NCI-H69 (cell line): ENCODE measurements at places on chromosomes 13 and 19.

- DNase-seq = no peak
Measured at GRCh38 chr13:20126541-20127261, 34.2 kb downstream of the GJA3 start.

- no peak for DNase-seq
Measured at GRCh38 chr19:20791806-20792205, 15.7 kb downstream of the ZNF66 start.

- peak; percentile 72 for DNase-seq
Measured at GRCh38 chr19:679418-680286, 3.5 kb downstream of the FSTL3 start.

GRCh38 chr19:16416991-16417390 is 54.8 kb downstream of the EPS15L1 start:
- no peak for DNase-seq

DNA sequence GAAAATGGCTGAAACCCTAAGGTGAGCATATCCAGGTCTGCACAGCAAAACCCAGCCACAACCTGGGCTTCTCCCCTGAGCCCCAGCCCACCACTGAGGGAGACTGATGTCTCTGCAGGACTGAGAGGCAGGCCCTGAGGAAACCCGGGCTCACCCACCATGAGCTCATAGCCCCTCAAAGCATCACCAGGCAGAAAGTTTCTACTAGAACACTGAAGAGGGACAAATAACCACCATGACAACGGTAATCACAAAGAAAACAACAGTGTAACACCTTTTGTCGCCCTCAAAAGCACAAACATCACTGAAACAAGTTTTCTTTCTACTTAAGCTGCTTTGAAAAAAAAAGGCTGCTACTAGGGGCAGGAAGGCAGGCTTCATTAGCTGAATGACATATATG is 29.8 kb downstream of the TSHZ3 start:
- no peak for DNase-seq

GRCh38 chr13:113759525-113760137 is 605 bp downstream of the TMEM255B start:
- DNase-seq = peak; percentile 56

- DNase-seq = peak; percentile 7
Measured at GRCh38 chr13:74187564-74187963, 53.4 kb upstream of the KLF12 start.

- DNase-seq = no peak
Measured at GRCh38 chr13:73065036-73065435, 6.2 kb downstream of the KLF5 start.

GRCh38 chr19:1064661-1065605 is 2.0 kb upstream of the ARHGAP45 start:
- DNase-seq = peak; percentile 82

GRCh38 chr19:18385675-18386542 is at the start of gene GDF15:
Gene GDF15, plus strand, starts transcription at chr19:18386158. Its CDS starts 32 bp downstream, at chr19:18386190.
- DNase-seq = peak; percentile 87

DNA sequence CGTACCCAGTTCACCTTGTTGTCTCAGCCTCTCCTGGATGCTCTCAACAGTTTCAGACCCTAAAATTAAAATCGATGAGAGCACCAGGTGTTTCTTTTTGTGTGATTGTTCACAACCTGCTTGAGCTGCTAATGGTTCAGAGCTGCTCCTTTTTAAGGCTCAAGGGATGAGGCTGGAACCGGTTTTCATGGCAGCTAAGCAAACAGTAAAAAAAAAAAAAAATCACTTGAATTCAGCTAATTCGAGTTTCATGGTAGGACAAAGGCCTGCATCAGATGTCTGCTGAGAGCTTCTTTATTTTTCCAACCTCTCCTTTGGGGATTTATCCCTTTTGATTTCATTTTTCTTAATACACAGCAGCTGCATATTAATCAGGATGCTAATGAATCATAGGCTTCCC is 6.5 kb downstream of the SYCE2 start:
- DNase-seq = peak; percentile 92

DNA sequence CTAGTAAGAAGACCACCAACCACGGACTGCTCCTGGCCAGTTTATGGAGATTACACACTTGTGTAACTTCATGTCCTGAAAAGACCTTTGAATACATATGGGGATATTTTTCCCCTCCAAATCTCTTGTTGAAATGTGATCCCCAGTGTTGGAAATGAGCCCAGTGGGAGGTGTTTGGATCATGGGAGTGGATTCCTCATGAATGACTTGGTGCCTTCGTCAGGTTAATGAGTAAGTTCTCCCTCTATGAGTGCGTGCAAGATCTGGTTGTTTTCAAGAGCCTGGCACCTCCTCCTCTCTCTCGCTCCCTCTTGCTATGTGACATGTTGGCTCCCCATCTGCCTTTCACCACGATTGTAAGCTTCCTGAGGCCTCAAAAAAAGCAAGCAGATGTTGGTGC is 769.0 kb upstream of the SLITRK1 start:
- peak; percentile 3 for DNase-seq

DNA sequence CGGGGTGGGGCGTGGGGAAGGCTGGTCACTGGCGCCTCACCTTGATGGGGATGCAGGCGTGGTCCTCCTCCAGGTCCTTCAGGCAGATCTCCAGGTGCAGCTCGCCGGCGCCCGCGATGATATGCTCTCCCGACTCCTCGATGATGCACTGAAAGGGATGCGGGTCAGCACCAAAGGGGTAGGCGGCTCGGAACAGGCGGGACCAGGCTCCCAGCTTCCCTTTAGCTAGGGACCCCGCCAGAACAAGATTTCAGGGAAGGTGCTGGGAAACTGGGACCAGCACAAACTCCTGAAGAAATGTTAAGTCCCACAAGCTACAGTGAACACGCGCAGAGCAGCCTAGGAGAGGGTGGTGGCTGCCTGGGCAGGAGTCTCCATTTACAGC is 6.0 kb downstream of the EEF2 start:
- DNase-seq = no peak

GRCh38 chr13:98541191-98541590 is 35.7 kb downstream of the STK24 start:
- DNase-seq = no peak

DNA sequence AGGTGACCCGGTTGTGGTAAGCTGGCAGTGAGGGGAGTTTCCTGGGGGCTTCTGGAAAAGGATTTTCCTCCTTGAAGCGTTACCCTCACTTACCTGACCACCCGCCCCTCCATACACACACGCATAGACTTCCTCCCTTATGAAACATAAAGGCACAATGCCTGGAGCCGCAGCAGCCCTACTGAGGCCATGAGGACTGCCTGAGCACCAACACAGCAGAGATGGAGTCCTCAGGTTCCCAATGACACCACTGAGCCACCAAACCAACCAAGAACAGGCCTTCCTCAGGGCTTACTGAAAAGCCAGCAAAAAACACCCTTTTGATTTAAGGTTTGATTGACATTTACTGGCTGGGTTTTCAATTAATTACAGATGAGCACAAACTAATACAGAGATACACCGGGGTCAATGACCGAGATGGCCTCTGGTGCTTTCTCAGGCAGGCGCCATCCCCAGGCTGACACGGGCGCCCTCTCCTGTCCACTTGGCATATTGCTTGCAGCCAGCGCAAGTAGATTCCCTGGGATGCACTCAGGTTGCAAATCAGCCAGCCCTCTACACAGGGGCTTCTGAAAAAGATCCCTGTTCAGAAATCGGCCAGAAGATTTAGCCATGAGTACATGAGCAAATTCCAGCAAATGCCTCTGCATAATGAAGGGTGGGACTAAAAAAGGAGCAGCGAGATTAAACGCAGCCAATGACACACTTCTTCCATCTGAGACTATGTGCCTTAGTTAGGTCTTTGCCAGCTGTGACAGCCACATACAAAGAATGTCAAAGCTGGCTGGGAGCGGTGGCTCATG is 14.8 kb downstream of the OPA3 start:
- peak; percentile 50 for DNase-seq

DNA sequence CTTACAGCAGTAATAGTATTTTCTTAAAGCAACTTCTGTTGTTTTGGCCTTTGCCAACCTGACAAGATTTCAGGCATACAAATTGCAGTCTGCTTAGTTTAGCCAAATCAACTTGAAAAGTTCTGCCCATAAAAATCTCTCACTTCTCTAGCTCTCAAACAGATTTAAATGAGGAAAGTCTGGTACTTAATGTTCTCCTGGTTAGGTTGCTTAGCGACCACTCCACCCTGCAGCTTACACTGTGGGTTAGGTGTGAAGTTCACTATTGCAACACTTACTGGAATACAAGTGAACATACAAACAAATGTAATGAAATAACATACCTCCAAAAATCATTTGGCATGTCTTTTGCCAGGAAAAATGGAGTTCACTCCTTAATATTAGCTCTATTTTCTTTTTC is 178.7 kb upstream of the PCDH9 start:
- DNase-seq = peak; percentile 86

DNA sequence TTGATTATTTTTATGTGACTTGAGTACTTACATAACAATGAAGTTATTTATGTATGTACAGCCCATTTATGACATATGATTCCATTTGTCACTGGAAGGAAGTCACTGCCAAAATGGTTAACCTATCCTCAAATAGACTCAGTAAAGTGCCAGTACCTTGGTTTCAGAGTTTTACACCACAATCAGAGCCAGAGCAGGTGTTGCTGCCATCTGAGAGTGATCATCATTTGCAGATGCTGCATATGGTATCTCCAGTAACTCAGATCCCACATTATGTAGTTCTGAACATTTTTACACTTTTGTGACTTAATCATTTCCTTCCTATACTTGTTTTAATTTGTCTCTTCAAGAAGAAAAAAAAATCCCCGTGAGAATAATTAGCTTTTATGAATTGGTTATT is 313.3 kb downstream of the HS6ST3 start:
- no peak for DNase-seq

DNA sequence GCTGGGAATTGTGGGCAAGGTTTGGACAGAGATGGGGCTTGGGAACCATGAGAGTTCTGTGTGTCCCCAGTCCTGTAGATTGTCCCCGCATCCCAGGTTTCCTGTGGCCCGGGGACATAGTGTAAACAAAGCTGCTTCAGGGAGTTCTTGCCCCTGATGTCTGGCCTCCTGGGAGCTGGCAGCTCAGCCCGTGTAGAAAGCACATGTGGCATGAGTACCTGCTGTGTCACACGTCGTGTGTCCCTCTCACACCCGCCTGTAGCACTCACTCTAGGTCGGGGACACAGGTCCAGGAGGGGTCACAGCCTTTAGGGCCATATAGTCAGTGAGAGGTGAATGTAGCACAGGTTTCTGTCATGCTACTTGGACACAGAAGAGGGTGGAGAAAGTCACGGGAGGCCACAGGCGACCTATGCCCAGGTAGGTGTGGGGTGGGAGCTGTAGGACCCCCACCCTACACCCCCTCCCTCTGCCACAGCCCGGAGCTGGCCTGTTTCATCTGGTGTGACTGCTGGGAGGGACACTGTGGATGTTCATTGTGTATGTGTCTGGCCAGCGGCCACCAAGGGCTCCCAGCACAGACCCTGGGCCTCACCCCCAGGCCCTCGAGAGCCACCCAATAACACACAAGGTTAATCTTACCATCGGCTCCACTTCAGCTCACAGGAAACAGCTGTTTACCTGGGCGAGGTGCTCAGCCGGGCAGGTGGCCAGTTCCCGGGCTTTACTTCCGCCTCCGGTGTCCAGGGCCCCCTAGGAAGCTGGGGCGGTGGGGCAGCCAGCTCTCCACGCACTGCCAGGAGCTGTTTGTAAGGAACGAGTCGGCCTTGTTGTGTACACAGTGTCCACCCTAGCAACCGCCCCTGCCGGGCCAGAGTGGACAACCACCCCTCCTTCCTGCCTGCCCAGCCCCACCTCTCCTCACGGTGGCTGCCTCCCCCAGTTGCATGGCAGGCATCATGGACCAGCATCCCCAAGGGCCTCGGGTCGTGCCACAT is 49.7 kb downstream of the COMP start:
- DNase-seq = peak; percentile 90

- DNase-seq = no peak
Measured at GRCh38 chr19:48378194-48378570, 13.2 kb downstream of the KDELR1 start.

DNA sequence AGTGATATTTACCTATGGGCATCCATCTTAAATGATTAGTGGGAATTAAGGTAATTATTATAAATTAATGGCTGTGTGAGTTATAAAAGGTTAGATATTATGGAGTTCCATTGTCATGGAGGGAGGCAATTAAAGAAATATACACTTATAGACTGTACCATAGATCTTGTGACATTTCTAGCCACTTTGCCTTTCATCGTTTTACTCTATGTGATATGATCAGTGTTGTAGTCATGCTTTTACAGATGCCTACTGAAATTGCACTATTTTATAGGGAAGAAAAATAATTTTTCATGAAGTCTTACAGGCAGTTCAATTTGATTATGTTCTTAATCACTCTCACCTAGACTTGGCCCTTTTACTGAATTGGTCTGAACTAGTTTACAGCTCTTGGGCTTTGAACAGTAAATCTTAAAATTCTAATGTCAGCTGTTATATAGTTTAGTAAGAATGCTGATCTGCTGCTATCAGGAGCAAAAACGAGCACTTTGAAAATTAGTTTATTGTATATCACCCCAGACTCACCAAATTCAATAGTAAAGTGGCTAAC is 301.2 kb downstream of the GPC6 start:
- DNase-seq = no peak

- DNase-seq = peak; percentile 23
Measured at GRCh38 chr19:3576696-3577443, 4.1 kb downstream of the HMG20B start.

- DNase-seq = peak; percentile 78
Measured at GRCh38 chr13:67070306-67070705, 159.8 kb downstream of the PCDH9 start.

DNA sequence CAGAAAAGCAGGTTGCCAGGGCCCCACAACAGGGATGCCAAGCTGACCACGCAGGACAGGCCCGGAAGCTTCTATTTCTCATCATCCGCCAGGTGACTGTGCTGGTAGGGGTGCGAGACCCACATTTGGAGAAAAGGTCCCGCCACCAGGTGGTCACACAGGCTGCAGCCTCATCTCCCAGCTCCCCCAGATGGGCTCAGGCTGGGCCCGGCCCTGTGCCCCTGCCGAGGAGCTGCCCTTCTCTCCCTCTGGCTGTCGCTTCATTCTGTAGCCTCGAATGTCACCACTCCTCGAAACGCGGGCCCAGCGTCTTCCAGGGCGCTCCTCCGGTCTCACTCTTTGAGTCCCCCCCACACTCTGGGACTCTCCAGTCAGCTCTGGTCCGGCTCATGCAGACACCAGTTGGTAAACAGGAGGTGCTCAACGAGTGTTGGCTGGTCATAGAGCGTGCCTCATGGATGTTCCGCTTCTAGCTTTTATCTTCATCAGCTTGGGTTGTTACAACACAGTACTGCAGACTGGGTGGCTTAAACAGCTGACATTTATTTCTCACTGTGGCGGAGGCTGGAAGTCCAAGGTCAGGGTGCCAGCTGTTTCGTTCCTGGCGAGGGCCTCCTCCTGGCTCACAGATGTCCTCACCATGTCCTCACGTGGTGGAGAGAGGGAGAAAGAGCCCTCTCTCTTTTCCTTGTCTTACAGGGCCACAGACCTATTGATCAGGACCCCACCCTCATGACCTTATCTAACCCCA is 87.1 kb downstream of the TEX29 start:
- DNase-seq = no peak

GRCh38 chr19:50556282-50557008 is 11.8 kb downstream of the LRRC4B start:
- peak; percentile 77 for DNase-seq

- peak; percentile 84 for DNase-seq
Measured at GRCh38 chr19:38142176-38143035, 81.6 kb downstream of the DPF1 start.
